ENCODE measurements at places on chromosomes 1 and 21. TPM values are rescaled to one million over a fixed set of nuclear protein-coding genes. Genes with fewer than 3 reads are reported as not detected.

GRCh38 chr1:183896466-183897048, 91.6 kb downstream of the RGL1 start:
- no peak for DNase-seq

DNA sequence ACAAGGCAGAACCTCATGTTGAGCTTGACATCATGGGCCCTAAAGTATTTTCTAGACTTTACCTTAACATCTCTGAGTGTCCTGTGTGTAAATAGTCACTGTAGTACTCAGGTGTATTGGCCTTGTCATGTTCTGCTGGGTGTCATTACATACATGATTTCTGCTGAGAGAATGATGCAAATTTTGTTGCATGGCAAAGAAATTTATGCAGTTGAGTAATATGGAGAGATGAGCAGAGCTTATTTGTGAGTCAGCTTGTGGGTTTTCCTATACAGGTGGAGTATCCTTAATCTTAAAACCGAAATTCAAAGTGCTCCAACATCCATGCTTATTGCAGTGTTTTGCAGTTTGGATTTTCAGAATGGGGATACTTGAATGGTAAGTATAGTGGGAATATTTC, 36.6 kb downstream of the RGL1 start:
- no peak for DNase-seq

DNA sequence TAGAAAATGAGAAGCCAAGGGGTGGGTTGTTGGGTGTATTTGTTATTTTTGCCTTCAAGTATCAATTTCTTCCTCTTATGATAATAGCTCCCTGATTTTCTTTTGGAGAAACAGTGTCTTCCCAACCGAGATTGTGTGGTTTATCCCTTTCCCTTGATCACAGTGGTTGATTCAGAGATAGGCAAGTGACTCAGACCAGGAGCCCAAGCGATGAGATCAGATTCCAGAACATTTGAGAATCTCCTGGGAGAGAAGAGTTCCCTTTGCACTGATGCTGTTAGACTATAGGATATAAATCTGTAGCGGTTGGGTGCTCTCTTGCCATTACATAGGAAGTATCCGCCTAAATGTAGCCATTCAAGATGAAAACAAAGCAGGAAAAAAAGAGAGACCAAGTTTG, 90.1 kb upstream of the WDR26 start:
- no peak for DNase-seq

- no peak for DNase-seq
Measured at GRCh38 chr1:18572022-18572880, 58.4 kb upstream of the PAX7 start.

GRCh38 chr1:111600886-111601386, 18.7 kb upstream of the RAP1A start:
- DNase-seq: peak; percentile 18

GRCh38 chr1:236808005-236808404, 12.9 kb downstream of the MTR start:
- DNase-seq: no peak

DNA sequence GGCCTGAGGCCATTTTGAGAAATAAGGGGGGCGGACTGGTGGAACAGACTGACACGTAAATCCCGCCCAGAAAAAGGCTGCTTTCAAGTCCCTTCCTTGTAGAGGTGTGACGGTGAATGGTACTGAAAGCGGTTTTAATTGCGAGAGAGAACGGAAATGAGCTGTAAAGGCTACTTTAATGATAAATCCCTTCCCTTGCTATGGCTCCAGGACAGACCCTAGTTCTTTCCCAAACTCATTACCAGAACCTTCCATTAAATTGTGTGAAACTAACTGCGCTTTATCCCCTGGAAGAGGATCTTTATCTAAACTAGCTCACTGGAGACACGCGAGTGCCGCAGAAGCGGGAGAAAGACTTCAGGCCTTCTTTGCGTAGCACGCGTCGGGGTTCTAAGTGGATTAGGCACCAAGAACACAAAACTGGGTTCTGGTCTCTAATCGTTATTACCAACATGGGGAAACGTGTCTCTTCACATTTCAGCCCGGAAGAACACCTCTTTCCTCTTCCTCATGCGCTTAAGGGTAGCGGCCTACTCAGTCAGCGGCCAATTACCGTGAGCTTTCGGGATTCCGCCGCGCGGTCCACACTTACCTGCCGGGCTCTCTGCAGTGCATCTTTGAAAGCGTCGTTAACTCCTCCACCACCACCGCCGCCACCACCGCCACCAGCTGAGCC, 441 bp downstream of the FUBP1 start:
- peak; percentile 89 for DNase-seq

DNA sequence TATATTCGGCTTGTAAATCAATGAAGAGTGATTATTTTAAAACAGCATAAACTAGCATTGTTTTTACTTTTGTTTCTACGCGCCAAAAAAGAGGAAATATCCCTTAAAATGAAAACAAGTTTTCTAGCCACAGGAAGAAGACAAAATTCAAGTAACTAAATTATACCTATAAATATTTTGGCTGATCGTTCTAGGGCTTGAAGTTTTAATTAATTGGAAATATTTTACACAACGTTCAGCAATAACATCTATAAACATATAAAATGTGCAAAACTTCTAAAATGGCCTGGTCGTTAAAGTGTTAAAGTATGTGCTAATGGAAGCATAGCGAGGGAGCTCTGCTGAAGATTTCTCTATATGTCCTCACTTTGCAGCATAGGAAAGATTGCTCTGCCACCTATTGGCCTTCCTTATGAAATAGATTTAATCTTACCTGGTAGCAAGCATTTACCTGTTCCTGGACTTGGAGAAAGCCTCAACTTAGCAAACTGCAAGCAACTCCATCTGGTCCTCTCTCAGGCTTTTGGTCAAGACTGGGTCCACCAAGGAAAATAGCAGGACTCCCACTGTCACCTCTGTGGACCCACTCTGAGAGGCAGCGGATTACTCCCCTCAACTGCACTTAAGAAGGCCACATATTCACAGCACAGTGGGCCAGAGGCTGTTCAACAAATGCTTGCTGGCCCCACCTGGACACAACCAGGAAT, 351.3 kb upstream of the RUNX1 start:
- peak; percentile 77 for DNase-seq

- DNase-seq: peak; percentile 59
Measured at GRCh38 chr1:107795441-107795840, 169.5 kb downstream of the VAV3 start.

GRCh38 chr1:145997016-145997717, 788 bp upstream of the TXNIP start:
- peak; percentile 75 for DNase-seq

GRCh38 chr1:53964109-53964508, 18.0 kb downstream of the LRRC42 start:
- no peak for DNase-seq

GRCh38 chr1:119253366-119253765, 112.9 kb upstream of the WARS2 start:
- DNase-seq: no peak

DNA sequence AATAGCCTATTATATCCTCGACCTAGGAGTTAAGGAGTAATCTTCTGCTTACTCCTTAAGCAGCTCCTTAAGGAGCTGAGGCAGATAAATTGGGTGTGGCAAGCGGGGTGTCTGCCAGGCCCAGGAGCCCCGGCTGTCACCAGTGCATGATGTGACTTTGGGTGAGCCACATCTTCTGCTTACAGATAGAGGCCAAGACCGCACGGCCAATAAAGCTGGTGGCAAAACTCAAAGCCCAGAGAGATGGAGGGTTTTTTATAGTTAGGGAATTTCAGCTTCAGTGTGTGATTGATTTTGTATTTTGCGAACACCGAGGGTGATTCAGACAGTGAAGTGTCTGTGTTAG, 9.8 kb downstream of the MX2 start:
- no peak for DNase-seq

GRCh38 chr1:55955016-55955621, 624.2 kb downstream of the PLPP3 start:
- no peak for DNase-seq

- no peak for DNase-seq
Measured at GRCh38 chr21:15627823-15628222, 102.0 kb upstream of the USP25 start.

GRCh38 chr1:197200272-197200899, 53.9 kb upstream of the ASPM start:
- no peak for DNase-seq

DNA sequence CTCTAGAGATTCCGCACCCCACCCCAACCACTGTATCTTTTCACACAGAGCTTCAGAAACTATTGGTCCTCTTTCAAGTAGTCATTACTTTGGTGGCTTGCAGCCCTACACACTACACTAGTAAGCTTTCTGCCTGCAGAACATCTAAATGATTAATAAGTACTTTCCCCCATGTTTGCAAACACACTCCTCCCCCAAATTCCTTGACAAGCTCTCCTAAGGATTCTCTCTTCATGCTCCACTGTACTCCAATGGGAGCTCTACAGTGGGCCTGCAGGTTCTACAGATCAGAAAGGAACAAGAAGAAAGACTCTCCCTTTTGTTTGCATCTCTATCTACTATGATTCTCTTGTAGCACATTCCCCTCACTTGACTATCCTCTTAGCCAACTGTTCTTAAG, 16.3 kb upstream of the NUF2 start:
- no peak for DNase-seq

DNA sequence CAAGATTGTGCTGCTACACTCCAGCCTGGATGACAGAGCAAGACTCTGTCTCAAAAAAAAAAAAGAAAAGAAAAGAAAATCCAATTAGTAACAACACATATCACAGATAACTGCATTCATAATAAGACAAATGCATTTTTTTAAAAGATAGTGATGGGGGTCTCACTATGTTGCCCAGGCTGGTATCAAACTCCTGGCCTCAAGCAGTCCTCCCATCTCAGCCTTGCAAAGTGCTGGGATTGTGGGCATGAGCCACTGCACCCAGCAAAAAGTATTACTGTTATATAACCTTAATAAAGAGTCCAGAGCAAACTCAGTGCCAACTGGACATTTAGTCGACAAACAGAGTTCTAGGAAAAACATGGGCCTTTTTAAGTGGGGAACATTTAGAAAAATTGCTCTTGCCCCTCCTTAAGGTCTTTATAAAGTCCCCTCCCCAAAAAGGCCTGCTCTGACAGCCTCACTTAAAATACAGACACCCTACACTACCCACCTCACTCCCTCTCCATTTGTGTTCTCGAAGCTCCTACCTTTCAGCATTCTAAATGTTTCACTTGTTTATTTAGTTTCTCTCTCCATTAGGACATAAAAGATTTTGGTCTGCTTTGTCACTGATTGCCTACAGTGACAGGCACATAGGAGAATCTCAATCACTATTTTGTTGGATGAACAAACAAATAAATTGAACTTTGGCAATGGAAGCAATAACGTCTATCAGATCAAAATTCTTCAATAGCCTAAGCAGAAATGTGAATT, 7.5 kb downstream of the ABCB10 start:
- DNase-seq: no peak

DNA sequence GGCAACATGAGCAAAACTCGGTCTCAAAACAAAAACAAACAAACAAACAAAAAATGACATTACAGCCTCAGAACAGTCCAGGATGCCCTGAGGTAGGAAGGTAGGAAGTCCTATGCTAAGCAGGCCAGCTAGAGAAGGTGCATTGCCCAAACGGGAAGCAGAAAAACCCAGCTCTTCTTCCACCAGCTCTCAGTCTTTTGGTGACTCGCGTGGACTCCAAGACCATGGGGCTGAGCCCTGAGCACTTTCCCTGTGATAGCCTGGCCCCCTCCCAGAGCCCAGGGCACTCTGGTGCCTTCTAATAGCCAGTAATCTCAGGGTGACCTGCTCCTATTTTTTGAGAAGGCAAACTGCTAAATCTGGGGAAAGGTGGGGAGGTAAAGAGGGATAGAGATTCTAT, 16.1 kb downstream of the PHLDA3 start:
- no peak for DNase-seq

- DNase-seq: peak; percentile 58
Measured at GRCh38 chr1:220894025-220894923, 15.0 kb downstream of the HLX start.

- DNase-seq: no peak
Measured at GRCh38 chr1:153434746-153435455, 18.6 kb downstream of the S100A7A start.

DNA sequence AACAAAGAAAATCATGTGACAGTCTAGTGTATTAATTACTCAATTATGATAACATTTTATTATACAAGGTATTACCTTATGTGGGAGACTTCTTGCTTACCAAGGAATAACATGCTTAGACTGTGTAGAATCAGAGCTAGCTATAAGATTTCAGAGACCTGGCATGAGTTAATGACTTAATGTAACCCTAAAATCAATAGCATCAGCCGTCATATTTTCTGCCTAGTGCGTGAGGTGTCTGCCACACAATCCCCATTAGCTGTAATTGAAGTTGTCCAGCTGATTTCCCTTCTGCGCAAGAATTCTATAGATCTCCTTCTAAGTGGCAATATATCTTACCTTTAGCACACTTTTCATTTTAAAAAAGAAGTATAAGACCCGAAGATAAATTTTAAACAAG, 28.8 kb downstream of the CHODL start:
- no peak for DNase-seq

GRCh38 chr1:29563092-29563491, 326.8 kb downstream of the PTPRU start:
- no peak for DNase-seq

GRCh38 chr1:180248731-180249681, 18.9 kb downstream of the LHX4 start:
- DNase-seq: no peak

- DNase-seq: no peak
Measured at GRCh38 chr1:219999821-220000220, 46.5 kb downstream of the EPRS1 start.

GRCh38 chr1:29368936-29369932, 132.9 kb downstream of the PTPRU start:
- no peak for DNase-seq

- no peak for DNase-seq
Measured at GRCh38 chr1:198909973-198910372, 271.1 kb downstream of the PTPRC start.

DNA sequence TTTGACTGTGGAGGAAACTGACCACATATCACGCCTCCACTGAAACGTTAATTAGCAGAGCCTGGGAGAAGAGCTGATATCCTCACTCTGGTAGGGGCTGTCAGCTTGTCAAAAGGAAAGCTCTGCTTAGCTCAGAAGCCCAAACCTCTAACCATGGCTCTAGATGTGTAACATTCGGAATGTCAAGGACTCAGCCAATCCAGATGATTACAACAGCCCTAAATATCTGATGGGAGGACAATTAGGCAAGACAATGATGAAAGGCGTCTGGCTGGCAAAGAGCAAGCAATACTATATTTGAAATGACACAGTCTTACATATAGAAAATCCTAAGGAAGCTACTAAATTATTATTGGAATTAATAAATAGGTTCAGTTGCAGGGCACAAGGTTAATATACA, 45.7 kb upstream of the COX20 start:
- DNase-seq: no peak

NPHS2 gene
- not detected for total RNA-seq

GPATCH2 gene
- 14.7 TPM for total RNA-seq

OR14K1 gene
- not detected for total RNA-seq

NBPF6 gene
- not detected for total RNA-seq

ESPN gene
- not detected for total RNA-seq

SEMA4A gene
- total RNA-seq: 6.4 TPM

SPRR2A gene
- total RNA-seq: not detected

OR2L3 gene
- 0.10 TPM for total RNA-seq

EFNA1 gene
- total RNA-seq: not detected

EFCAB7 gene
- total RNA-seq: 11.2 TPM

KRTAP19-1 gene
- not detected for total RNA-seq

LCE1B gene
- not detected for total RNA-seq

APP gene
- total RNA-seq: 34.7 TPM

PWP2 gene
- total RNA-seq: 13.5 TPM

OR2T5 gene
- total RNA-seq: 0.44 TPM

DAB1 gene
- total RNA-seq: not detected

HAO2 gene
- not detected for total RNA-seq

COL9A2 gene
- 14.8 TPM for total RNA-seq
